ENCODE measurements at places on chromosomes 7 and 10. TPM values are rescaled to one million over a fixed set of nuclear protein-coding genes. Genes with fewer than 3 reads are reported as not detected.
A peak's percentile ranks its signal among the peaks of the same experiment; 100 is the strongest.

The OR6B1 gene
- not detected for total RNA-seq

The KMT2C gene
- 29.9 TPM for total RNA-seq

DNA sequence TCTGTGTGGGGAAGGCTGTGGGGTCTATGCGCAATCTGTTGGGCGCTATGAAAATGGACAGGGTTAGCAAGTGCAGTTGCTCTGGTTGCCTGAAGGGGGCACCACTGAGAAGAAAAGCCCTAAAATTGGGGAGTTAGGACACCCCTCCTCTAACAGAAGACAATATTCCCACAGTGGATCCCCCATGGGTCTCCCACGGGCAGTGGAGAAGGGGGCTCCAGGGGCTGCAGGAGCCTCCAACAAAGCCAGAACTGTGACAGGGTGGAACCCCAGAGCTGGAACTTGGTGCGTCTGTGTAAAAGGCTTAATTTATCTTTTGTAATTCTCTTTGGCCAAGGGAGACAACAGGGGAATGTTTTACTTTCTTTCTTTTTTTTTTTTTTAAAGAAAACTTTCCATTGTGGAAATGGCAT lies 12.5 kb upstream of the COL13A1 start:
- H3K4me3 ChIP-seq: no peak overlapping the region
- H3K27me3 ChIP-seq: no peaks in the 10 kb centered on the region
- no peaks in the 10 kb centered on the region for H3K4me1 ChIP-seq
- DNase-seq: peak; percentile 45
- H3K36me3 ChIP-seq: no peaks in the 10 kb centered on the region

GRCh38 chr10:50931948-50932431 lies 46.6 kb upstream of the A1CF start:
- H3K4me3 ChIP-seq: no peak overlapping the region
- no peaks in the 10 kb centered on the region for H3K4me1 ChIP-seq
- no peak overlapping the region for H3K27ac ChIP-seq
- DNase-seq: no peak
- H3K27me3 ChIP-seq: no peaks in the 10 kb centered on the region
- H3K36me3 ChIP-seq: no peaks in the 10 kb centered on the region

- no peak for DNase-seq
- no peaks in the 10 kb centered on the region for H3K4me1 ChIP-seq
- H3K36me3 ChIP-seq: no peaks in the 10 kb centered on the region
Observed at GRCh38 chr7:134343136-134343535, 26.4 kb upstream of the SLC35B4 start.

DNA sequence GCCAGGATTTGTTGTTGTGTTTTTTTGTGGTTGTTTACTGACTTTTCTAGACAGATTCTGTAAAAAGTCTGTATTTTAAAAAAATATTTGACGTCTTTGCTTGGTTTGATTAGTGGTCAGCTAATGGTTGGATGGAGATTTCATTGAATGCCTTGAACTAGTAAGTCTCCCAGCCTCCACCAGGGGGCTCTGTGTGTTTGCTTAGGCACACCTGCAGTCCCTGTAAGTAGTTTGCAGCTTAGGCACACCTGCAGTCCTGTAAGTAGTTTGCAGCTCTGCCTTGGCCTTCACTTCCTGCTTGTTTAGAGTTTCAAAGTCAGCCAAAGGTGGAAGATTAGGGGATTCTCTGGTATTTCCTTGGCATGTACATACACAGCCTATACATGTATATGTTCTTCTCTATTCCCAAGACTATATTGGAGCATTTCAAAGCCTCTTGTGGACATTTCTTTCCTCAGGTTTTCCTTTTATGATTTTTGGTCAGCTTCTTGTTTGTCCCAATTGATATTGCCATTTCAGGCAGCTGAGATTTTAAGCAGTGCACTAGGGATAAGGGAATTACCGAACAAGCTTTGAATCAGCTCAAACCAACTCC lies 101.6 kb downstream of the CCSER2 start:
- H3K27ac ChIP-seq: no peak overlapping the region
- no peaks in the 10 kb centered on the region for H3K36me3 ChIP-seq
- no peak overlapping the region for H3K4me3 ChIP-seq
- H3K4me1 ChIP-seq: no peaks in the 10 kb centered on the region
- peak; percentile 95 for DNase-seq

The DCLRE1A gene
- total RNA-seq: 13.8 TPM

The PIK3CG gene
- total RNA-seq: not detected

The FZD1 gene
- total RNA-seq: 1.4 TPM

GRCh38 chr10:71259815-71260501 lies 47.6 kb downstream of the UNC5B start:
- H3K27ac ChIP-seq: no peak overlapping the region
- H3K4me3 ChIP-seq: no peak overlapping the region
- H3K36me3 ChIP-seq: no peaks in the 10 kb centered on the region
- DNase-seq: no peak

DNA sequence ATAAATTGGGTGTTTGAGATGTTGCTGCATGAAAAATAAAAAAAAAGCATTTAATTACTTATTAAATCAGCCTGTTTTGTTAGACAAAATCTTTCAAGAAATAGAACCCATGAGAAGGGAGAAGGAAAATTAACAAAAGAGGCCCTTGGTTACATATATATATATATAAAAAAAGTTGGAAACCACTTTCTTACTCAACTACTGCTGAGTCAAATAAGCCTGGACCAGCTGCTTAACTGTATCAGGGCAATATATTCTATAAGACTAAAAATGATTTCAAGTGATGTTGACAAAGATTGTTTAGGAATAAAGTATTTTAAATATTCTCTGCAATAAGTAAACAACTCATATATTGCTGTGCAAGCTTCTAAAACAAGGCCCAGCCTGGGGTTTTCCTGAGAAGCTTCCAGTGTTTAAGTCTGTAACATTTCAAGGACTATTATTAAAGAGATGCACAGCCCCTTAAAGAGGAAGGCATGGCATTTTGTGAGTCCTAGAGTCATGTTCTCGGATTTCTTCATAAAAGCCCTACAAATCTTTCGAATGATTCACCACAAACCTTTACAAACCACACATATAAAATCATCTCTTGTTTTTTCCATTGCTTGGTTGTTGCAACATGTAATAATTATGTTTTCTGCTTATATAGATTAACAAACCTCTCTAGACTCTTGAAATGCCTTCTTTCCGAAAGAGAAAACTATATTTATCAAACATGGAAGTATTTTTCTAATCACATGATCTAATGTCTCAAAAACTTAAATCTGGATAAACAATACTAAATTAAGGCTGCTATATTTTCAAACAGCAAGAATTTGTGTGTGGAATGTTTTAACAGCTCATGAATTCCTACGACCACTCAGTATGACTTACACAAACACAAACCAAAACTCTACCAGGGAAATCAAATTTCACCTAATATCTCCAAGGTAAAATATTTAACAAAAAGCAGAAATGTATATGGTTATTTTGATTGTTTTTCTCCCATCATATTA lies 14.3 kb downstream of the JAZF1 start:
- no peak overlapping the region for H3K4me3 ChIP-seq
- no peak for DNase-seq
- H3K27ac ChIP-seq: peak overlapping the region; percentile 62
- H3K4me1 ChIP-seq: peaks cover 33% of the 10 kb centered on the region
- H3K27me3 ChIP-seq: no peaks in the 10 kb centered on the region

GRCh38 chr10:16689227-16689626 lies 128.0 kb downstream of the RSU1 start:
- H3K27ac ChIP-seq: 0 out of 2 replicates have a peak overlapping the region, but pooled peaks have one; percentile 22
- no peak overlapping the region for H3K4me3 ChIP-seq
- no peaks in the 10 kb centered on the region for H3K36me3 ChIP-seq
- no peak for DNase-seq

The NEUROG3 gene
- total RNA-seq: not detected

The SLC26A3 gene
- not detected for total RNA-seq

DNA sequence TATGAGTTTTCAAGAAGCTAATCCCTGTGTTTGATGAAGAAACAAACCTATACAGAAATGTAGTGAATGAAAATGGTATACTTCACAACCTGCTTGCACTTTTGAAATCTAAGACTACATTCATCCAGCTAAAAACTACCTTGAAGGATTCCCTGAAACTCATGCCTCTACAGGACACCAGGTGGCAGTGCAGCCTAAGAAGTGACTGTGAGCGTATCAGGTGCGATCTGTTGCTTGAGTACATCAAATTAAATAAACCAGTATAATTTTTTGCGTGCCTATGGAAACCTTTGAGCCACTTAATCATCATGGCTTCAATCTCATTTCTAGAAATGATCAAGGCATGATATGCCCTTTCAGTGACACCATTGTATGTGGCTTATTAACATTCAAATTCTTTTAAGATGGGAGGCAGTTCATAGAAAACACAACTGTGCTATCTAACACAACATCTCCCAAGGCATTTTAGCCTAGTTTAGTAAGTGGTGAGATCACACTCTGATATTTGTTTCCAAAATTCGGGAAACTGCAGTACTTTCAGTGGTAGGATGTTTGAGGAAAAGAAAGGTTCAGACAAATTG lies 57.4 kb downstream of the PPP1R17 start:
- no peaks in the 10 kb centered on the region for H3K36me3 ChIP-seq
- DNase-seq: peak; percentile 81
- peaks cover 19% of the 10 kb centered on the region for H3K27me3 ChIP-seq
- H3K4me3 ChIP-seq: no peak overlapping the region

GRCh38 chr7:27587429-27587828 lies 75.3 kb downstream of the HIBADH start:
- no peak overlapping the region for H3K4me3 ChIP-seq
- no peak overlapping the region for H3K27ac ChIP-seq
- DNase-seq: no peak
- H3K27me3 ChIP-seq: no peaks in the 10 kb centered on the region
- H3K36me3 ChIP-seq: no peaks in the 10 kb centered on the region
- H3K4me1 ChIP-seq: peaks cover 32% of the 10 kb centered on the region

DNA sequence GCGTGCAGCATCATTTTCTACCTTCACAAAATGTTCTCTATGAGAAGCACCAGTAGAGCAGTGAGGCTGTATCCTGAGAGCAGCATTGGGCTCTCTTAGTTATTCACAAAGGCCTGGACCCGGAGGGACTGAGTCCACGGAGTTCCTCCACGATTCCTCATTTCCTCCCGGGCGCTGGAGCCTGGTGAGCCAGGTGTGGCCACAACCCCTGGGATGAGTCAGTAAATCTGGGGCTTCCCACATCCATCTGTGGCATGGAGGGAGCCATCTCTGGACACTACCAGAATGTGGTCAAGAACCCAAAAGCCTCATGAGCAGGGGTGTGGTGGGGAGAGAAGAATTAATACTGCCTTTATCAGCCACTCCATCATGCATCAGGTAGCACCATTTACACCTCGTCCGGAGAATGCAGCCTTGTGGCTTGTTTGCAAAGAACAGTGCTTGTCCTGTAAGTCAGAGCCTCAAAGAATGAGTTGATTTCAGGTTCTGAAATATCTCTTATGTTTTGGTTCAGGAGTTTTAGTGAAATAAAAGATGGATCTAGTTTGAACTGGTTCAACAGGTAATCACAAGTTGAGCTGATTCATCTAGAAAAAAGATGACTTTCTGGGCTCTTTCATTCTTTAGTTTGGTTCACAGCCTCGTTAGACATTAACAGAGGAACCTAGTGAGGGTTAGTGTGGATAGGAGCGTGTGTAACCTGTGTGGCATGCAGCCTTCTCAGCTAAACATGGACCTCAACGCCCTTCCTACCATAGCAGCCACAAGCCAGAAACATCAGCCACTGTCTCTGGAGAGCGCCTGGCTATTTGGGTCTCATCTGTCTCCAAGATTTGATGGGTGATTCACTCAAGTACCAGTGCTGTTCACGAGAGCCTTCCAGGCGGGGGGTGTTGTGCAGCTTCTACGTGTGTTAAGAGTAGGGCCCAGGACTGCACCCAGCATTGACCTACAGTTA lies 95.2 kb downstream of the WDR37 start:
- no peak overlapping the region for H3K27ac ChIP-seq
- no peaks in the 10 kb centered on the region for H3K4me1 ChIP-seq
- no peaks in the 10 kb centered on the region for H3K27me3 ChIP-seq

The UBN2 gene
- 25.4 TPM for total RNA-seq

The C10orf62 gene
- total RNA-seq: not detected

- H3K4me1 ChIP-seq: no peaks in the 10 kb centered on the region
- no peak overlapping the region for H3K27ac ChIP-seq
- no peaks in the 10 kb centered on the region for H3K27me3 ChIP-seq
- no peak for DNase-seq
- no peak overlapping the region for H3K4me3 ChIP-seq
- no peaks in the 10 kb centered on the region for H3K36me3 ChIP-seq
Observed at GRCh38 chr10:133045556-133046389, 42.0 kb upstream of the ADGRA1 start.

DNA sequence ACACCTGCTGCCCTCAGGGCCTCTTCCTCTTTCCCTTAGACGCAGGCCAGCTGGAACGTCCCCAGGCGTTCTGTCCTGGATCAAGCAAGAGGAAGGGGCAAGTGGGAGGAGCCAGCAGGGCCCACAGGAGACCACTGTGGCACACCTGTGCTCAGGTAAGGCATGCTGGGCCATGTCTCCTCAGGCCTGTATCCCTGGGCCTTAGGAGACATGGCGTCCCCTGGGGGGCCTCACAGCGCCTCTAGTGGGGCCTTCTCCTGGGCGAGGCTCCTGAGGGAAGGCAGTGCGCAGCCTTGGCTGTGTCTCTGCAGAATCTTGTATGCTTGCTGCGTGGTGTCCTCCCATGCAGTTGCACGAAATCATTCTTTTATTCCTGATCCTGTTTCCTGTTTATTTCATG lies 31.3 kb downstream of the ZNF783 start:
- H3K4me1 ChIP-seq: no peaks in the 10 kb centered on the region
- no peak for DNase-seq
- no peaks in the 10 kb centered on the region for H3K36me3 ChIP-seq
- H3K4me3 ChIP-seq: no peak overlapping the region
- H3K27me3 ChIP-seq: no peaks in the 10 kb centered on the region

GRCh38 chr10:7488418-7488829 lies 77.6 kb upstream of the SFMBT2 start:
- DNase-seq: no peak
- H3K27ac ChIP-seq: no peak overlapping the region
- H3K36me3 ChIP-seq: no peaks in the 10 kb centered on the region
- H3K4me3 ChIP-seq: no peak overlapping the region
- peaks cover 9% of the 10 kb centered on the region for H3K4me1 ChIP-seq

The ASB15 gene
- not detected for total RNA-seq

DNA sequence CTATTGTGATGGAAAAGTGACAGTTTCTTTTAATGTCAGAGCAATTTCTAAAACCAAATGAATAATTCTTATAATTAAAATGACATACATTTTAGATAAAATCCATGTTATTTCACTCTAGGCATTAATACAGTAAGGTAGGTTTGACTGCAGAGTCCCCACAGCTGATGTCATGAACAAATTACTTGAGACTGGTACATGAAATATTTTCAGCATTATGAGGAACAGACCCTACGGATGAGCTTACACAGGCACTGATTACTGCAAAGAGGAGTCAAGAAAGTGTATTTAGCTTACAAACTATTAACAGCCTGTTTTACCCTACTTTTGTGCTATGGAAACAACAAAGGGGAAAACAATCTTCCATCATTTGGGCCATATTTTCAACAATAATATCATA lies 8.9 kb downstream of the COL1A2 start:
- H3K36me3 ChIP-seq: peaks cover 31% of the 10 kb centered on the region
- no peaks in the 10 kb centered on the region for H3K4me1 ChIP-seq
- no peak overlapping the region for H3K4me3 ChIP-seq
- no peak overlapping the region for H3K27ac ChIP-seq
- DNase-seq: no peak

- no peak overlapping the region for H3K4me3 ChIP-seq
- no peak overlapping the region for H3K27ac ChIP-seq
- no peak for DNase-seq
- no peaks in the 10 kb centered on the region for H3K27me3 ChIP-seq
- H3K36me3 ChIP-seq: no peaks in the 10 kb centered on the region
Observed at GRCh38 chr7:112290065-112290464, 83.6 kb downstream of the ZNF277 start.

Data from GM23338 (cell line).